ENCODE measurements at places on chromosomes 6 and 20.
A peak's percentile ranks its signal among the peaks of the same experiment; 100 is the strongest.

DNA sequence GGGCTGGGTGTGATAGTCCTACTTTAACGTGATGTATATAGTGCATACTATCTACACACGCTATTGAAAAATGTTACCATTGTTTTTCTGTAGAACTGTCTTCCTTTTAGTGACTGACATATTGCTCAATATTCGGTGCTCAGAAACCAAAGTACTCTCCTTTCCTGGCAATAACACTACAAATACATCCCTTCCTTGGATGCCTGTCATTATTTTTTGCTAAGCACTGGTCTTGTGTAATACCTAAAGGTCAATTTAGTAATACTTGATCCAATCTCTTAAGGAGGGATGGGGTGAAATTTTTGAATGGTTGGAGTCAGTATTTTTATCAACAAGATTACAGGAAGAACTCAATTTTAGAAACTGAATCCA is 23.9 kb downstream of the CNR1 start:
- DNase-seq, result no peak

DNA sequence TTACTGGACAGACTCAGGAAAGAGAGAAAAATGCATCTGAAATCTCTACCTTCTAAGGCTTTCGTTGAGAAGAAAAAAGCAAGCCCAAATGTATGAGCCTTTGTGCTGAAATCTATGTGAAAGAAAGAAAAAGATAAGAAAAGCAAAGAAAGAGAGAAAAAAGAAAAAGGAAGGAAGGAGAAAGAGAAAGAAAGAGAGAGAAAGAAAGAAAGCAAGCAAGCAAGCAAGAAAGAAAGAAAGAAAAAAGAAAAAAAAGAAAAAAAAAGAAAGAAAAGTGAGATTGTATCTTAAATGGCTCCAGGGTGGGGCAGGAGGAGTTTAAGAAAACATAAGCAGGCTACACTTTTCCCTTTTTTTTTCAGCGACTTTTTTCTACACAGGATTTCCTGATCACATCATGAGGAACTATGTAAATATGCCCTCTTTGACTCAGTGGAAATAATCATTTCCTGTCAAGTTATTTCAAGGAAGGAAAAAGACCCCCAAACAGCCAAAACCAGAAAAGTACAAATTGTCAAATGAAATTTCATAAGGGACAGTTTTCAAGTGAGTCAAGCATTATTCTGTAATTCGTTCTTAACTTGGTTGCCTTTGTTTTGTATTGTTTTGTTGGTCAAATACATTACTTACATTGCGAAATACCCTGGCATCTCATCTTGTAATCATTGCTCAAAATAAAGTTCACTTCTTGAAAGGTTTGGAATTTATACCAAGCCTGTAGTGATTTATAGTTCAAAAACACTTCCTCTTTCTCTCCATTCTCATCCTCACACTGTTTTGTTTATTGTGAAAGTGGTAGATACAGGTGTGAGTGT is 79.5 kb upstream of the RNF217 start:
- no peak for DNase-seq

GRCh38 chr6:32662836-32663235 is 3.6 kb downstream of the HLA-DQB1 start:
- DNase-seq, result no peak

DNA sequence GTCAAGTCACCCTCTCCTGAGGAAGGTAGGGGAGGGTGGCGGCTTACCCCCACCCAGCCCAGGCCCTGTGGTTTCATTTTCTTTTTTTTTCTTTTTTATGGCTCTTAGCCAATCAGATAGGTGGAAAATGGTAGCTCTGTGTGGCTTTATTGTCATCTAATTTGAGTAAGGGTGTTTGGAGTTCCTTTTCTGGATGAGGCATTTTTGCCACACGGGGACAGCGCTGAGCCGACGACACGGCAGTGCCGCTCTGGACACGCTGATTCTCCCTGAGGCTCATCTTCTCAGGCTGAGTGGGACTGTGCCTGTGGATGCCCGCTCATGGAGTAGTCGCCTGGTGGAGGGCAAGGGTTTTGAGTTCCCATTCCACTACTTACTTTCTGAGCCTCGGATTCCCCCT is 37.6 kb upstream of the ANGPT4 start:
- peak; percentile 43 for DNase-seq
